ENCODE measurements at places on chromosomes 5 and 9.

- no peak for DNase-seq
These were observed 1647.4 kb upstream of the CDH9 start for GRCh38 chr5:28685794-28686193.

GRCh38 chr9:129874261-129875101, 39.2 kb downstream of the USP20 start:
- no peak for DNase-seq

GRCh38 chr5:133396187-133396741, 216.1 kb downstream of the FSTL4 start:
- DNase-seq: no peak

DNA sequence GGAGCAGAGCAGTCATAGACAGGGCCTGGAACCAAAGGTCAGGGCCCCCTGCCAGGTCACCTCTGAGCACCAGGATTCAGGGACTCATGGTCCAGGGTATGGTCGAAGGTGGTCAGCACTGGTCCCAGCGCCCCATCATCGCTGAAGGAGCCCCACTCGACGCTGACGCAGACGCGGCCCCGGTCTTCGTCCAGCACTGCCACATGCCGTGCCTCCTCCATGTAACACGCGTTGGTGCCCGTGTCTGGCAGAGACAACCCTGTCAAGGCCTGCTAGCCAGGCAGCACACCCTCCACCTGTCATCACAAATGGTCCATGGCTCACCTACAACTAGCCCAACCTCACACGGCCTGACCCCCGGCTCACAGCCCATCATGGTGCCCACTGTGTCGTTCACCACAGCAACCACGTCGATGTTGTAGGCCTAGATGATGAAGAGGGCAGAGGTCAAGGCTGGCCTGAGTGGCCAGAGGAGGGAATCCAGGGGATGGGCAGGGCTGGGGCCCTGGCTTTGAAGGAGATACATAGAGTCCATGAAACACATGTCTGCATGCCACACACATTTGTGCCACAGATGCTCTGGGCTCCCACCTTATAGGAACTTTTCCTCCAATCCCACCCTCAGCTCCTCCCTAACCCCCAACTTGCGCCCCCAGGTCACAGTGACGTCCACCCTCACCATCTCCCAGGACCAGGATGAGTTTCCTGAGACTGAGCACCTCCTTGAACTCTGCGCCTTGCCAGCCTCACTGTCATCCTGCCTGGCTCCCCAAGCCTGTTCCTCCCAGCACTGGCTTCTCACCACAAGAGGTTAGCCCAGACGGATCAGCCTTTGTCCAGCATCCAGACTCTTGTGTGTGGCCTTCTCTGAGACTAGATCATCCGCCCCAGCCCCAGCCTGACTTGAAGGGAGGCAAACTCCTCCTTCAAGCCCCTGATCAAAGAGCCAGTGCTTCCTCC, 9.5 kb downstream of the HK3 start:
- DNase-seq: no peak

GRCh38 chr9:33464045-33464636, 9.6 kb downstream of the NOL6 start:
- no peak for DNase-seq

GRCh38 chr5:153964880-153965645, 73.6 kb downstream of the FAM114A2 start:
- peak; percentile 66 for DNase-seq

DNA sequence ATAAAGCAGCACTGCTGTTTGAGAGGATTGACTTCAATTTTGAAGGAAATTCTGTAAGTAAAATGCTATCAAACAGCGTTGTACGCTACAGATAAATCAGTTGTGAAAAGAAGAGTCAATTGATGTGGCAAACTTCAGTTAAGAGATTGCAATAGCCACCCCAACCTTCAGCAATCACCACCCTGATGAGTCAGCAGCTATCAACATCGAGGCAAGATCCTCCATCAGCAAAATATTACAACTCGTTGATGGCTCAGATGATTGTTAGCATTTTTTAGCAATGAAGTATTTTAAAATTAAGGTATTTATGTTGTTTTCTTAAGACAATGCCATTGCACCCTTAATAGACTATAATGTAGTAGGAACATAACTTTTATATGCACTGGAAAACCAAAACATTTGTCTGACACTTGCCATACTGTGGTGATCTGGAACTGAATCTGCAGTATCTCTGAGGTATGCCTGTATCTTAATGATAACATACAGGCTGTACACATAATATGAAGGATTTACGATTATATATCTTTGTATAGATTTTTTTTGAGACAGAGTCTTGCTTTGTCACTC, 47.5 kb downstream of the VPS13A start:
- no peak for DNase-seq

DNA sequence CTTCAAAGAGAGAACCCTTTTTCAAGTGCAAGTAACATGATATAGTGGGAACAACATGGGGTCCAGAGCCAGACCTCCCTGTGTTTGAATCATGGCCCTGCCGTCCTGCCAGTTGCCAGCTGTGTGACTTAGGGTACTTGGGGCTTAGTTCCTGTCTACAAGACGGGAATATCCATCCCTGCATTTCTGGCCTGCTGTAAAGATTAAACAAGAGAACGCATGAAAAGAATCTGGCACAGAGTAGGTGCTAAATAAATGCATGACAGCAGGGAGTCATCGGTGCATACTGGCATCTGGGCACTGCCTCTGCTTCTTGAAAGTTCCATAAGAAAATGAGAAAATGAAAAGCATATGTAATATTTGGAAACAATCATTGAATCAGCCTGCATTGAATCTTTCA, 77.8 kb upstream of the PRRC1 start:
- DNase-seq: no peak

GRCh38 chr9:134624621-134625181, 16.9 kb upstream of the COL5A1 start:
- peak; percentile 53 for DNase-seq

DNA sequence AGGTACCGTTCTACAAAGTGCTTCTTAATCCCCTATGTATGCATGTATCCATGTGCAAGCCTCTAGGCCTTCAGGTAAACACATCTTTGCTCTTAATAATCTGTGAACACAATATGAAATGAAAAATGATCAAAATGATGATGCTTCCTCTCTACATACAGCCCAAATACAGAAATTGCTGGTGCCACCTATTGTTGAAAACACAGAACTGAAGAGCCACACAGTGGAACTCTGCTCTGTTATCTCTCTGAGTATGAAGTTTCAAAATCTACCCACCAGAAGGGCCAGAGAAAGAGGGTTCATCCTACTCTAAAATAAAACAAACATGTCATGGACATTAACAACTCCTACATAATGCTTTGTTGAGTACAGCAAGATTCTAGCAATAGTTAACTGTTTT, 71.3 kb downstream of the GLIS3 start:
- DNase-seq: peak; percentile 6

DNA sequence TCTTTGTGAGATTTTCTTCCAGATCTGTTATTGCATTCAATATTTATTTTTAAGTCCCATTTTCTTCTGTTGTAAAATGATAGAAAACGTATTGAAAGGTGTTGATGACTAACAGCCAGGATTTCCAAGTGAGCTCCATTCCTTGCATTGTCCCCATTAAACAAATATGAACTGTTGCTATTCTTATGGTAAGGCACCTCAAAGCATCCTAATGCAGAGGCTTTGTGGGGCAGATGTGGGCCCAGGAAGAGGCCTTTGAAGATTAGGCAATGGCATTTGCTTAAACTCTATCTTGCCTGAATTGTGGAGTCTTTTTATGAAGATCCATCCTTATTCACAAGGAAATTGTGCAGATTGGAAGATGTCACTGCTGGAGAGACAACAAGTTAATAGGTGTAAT, 38.9 kb downstream of the NTRK2 start:
- no peak for DNase-seq

DNA sequence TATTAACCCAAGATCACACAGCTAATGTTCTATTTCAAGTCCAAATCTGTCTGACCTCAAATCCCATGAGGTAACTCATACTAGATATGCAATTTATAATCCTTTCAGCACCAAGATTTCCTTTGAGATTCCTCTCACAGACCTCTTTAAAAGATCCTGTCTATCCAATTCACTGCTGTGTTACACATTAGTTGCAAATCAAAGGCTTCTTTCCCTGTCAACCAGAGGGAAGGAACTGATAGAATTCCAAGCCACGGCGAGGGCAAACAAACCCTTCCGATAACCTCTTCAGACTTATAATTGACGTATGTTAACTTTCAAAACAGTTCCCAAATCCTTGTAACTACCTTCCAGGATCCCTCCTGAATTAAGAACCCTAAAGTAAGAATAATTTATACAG, 168.9 kb downstream of the DRD1 start:
- no peak for DNase-seq

DNA sequence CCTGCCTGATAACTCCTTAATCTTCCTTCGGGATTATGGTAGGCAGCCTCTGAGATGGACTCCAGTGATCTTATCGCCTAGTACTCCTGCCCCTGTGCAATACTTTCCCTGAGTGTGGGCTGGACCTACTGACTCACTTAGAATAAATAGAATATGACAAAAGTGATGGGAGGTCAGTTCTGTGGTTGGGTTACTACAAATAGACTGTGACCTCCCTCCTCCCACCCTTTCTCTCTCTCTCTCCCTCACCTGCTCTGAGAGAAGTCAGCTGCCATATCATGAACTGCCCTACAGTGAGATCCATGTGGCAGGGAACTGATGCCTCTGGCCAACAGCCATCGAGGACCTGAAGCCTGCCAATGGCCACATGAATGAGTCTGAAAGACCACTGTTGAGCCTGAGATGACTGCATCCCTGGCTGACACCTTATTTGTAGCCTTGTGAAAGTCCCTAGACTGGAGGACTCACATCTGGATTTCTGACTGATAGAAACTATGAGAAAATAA, 31.7 kb downstream of the NRG2 start:
- peak; percentile 51 for DNase-seq

DNA sequence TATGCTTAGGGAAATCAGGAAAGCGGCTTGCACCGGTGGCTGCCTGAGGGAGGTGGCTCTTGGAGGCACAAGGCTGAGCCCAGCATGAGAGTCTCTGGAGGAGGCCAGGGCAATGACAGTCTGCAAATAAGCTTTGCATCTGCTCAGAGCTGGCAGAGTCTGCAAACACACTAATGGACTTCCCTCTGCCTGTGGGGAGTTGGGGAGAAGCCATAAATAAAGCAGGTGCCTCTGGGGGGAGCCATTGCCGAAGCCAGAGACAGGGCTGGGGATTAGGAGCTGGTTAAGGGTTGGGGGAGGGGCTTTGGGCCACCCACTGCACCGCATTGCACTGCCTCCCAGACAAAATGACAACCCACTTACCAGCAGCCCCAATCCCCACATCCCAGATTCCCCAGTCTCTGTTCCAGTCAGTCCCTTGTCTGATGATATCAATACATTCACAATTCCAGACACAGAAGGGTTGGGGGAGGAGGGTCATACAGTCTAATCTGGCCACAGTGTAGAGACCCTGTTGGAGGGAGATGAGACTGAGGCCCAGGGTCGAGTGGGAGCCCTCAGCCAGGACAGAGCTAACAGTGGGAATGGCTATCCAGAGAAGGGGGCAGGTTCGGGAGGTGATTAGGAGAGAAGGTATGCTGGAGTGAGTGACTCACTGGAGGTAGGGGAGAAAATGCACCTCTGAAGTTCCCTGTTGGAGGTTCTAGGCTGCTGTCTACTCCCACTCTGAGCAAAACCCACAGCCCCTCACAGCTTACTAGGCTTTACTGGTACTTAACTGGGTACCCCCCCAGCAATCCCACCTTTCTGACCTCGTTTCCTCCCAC, 53.7 kb downstream of the PAX5 start:
- peak; percentile 37 for DNase-seq

DNA sequence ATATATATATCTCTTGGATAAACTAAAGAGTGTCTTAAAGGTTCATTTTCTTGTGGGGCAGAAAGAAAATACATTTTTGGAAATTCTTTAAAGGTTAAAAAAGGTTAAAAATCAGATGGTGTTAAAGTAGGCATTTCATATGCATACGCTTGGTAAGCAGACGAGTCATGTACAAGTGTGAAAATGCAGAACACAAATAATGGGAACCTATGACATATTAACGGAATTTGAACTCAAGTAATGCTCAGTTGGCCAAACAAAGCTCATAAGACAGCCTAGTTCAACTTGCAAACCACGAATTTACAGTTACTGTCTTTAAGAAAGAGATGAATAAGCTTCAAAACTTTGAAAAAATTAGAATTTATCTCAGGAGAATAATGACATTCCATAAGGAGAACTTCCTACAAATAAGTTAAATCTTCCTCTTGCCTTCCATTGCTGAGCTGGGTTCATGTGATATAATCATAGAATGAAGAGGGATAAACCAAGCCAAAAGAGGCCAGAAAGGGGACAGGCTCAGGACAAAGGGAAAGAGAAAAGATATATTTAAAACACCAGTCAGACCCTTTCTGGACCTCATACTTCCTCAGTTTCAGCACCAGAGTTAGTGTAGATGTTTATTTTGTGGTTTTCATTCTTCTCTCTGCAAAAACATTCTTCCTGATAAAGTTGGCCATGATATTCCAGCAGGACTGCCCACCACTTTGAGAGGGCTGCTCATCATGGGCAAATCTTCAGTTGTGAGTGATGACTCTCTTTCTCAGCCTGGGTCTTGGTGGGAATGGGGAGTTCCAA, 256.7 kb upstream of the CD180 start:
- no peak for DNase-seq

DNA sequence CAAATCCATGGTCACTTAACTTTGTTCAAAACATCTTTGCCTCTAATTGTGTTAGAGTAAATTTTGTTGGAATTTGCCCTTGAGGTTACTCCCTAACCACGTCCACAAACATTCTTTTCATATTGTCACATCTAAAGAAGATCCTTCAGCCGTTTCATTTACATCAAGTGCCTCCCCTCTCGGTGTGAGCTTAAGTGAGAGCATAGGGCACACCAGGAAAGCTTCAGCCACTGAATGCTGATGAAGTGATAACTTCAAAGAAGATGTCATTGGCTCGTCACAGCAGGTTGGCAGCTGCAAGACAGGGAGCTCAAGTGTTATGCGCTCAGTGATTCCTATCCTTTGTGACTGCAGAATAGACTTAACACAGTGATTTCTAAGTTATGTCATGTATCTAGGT, 49.6 kb upstream of the ADAMTS19 start:
- DNase-seq: peak; percentile 68

GRCh38 chr9:136957901-136958300, 5.8 kb downstream of the LCN12 start:
- DNase-seq: no peak

- no peak for DNase-seq
These were observed 87.0 kb upstream of the ZNF462 start for GRCh38 chr9:106775960-106776359.

DNA sequence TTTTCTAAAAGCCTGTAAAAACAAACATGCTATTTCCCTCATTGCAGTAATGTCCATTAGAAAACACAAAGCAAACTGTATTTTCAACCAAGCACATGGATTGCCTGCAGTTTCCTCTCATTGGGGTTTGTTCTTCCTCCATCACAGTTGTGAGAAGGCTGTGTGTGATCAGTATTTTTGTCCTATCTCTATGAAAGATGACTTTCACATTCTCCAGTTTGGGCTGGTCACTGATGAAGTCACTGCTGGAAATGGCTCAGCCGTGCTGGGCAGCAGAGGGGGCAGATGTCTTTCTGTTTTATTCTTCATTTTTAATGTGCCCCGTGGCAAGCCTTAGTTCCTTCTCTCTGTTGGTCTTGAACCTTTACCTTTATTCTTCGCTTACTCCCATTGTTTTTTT, 288.9 kb upstream of the MPDZ start:
- no peak for DNase-seq
